NCI-H345 (cell line): ENCODE measurements at places on chromosomes 1 and 21.

DNA sequence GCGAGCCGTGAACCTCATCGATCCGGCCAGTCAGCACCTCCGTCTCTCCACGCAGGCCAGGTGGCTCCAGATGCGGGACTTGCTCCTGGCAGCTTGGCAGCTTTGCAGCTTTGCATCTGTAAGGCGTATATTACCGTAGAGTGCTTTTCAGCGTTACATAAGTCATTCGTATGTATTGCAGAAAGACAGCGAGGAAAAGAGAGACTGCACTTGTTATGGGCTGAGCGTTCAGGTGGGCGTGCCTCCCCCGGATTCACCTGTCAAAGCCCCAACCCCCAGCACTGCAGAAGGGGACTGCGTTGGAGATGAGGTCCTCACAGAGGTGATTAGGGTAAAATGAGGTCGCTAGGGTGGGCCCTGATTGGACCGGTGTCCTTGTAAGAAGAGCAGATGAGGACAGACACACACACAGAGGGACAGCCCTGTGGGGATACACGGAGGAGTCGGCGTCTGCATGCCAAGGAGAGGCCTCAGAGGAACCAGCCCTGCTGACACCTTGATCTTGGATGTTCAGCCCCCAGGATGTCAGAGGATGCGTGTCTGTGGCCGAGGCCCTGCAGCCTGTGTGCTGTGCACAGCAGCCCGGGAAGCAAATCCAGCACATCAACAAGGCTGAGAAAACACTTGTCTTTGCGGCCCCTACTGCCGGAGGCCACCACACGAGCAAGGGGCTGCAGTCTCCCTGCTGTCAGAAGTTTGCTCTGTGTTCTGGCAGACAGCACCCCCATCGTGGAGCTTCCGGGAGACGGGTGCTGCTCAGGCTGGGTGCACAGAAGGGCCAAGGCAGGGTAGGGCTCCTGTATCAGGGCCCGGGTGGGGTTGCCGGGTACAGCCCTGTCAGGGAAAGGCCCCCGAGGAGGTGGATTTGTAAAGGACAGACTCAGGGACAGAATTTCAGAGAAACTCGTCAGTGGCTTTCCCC, 10.9 kb upstream of the AGPAT3 start:
- DNase-seq, result peak; percentile 27

DNA sequence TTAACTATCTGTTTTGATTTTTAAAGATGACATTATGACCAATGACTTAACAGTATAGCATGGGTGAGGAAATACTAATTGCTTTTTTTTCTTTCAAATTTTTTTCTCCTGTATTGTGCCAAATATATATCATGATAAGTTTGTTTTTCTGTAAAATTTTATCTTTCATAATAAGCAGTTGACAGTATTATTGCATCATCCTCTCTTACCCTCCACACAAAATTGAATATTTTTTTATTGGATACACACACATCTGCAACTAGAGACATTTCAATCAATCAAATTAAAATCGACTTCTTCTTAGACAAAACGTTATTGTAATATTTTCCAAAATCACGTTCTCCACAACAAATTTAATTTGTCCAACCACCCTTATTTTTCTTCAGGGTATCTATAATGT, 330.4 kb upstream of the BRINP3 start:
- DNase-seq, result no peak

GRCh38 chr1:58119971-58120370, 426.6 kb downstream of the OMA1 start:
- no peak for DNase-seq

GRCh38 chr1:53899206-53899628, 5.2 kb downstream of the DIO1 start:
- DNase-seq, result no peak

DNA sequence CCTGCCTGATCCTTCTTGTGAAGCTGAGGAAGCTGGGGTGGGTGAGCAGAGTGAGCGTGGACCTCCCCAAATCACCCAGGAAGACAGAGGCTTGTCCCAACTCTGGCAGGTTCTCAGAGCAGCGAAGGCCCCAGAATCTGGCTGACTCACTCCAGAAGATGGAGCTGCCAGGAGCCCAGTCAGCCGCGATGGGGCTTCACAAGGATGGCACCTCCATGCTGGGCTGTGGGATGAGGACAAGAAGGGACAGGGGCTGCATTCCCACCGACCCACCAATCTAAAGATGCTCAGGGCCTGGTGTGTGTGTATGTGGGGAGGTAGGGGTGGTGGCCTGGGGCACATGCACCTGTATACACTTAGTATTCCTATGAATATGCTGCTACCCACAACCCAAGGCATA, 52.9 kb downstream of the ATP1A1 start:
- no peak for DNase-seq

DNA sequence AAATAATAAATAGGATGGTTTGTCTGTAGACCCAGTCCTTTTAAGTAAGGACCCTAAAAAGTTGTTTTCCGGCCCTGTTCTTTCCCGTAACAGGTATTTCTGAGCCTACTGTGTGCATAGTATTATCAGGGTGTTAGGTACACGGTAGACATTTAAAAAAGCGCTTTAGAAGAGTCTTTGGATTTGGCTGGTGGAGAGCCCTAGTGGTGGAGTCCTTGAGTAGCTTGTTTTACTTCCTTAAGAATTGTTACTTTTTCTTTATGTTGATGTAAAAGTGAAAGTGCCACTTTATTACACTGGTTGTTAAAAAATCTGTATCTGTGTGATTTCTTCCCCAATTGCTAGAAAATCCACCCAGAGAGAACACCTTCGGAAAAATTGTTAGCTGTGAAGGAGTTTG, 36.8 kb downstream of the SMYD2 start:
- no peak for DNase-seq

GRCh38 chr1:17892225-17892624, 137.1 kb downstream of the ACTL8 start:
- DNase-seq, result peak; percentile 78

DNA sequence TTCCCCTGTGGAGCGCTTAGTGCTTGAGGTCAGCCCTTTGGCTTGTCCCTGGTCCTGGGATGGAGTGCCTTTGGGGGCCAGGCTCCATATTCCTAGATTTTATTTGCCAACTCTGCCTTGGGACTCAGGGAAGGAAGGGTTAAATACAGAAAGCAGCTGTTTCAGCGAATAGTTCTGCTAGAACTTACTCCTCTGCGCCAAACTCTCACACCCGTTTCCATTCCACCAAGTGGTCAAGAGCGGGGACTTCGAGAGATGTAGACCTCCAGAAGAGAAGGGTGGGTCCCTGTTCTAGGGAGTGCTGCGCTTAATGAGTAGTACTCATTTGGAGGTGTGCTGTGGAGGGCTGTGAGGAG, 704 bp upstream of the TOMM40L start:
- DNase-seq, result no peak

DNA sequence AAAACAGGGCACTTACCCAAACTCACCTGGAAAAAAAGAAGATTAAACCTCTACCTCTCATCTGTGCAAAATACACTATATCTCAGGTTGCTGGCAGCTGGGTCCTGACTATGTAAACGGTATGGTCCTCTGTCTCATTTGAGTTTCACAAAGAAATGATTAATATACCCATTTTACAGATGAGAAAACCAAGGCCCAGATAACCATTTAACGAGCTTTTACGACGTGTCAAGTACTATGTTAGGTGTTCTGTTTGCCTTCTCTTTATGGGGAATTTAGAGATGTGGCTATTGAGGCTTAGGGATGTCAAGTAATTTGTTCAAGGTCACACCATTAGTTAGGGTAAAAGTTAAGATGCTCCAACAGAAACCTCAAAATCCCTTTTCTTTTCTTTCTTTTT, 140.4 kb upstream of the USP24 start:
- no peak for DNase-seq

GRCh38 chr1:223747838-223748335, 35.5 kb downstream of the CAPN2 start:
- no peak for DNase-seq

GRCh38 chr1:159908031-159908940, 8.3 kb upstream of the CFAP45 start:
- DNase-seq, result no peak

- no peak for DNase-seq
These were observed 19.7 kb upstream of the ABCG1 start for GRCh38 chr21:42198929-42199867.

- DNase-seq, result no peak
These were observed 85.4 kb upstream of the CD53 start for GRCh38 chr1:110787328-110788071.

GRCh38 chr21:29193901-29194300, 63.5 kb downstream of the MAP3K7CL start:
- DNase-seq, result no peak

GRCh38 chr1:147201276-147201675, 23.9 kb downstream of the FMO5 start:
- DNase-seq, result no peak

DNA sequence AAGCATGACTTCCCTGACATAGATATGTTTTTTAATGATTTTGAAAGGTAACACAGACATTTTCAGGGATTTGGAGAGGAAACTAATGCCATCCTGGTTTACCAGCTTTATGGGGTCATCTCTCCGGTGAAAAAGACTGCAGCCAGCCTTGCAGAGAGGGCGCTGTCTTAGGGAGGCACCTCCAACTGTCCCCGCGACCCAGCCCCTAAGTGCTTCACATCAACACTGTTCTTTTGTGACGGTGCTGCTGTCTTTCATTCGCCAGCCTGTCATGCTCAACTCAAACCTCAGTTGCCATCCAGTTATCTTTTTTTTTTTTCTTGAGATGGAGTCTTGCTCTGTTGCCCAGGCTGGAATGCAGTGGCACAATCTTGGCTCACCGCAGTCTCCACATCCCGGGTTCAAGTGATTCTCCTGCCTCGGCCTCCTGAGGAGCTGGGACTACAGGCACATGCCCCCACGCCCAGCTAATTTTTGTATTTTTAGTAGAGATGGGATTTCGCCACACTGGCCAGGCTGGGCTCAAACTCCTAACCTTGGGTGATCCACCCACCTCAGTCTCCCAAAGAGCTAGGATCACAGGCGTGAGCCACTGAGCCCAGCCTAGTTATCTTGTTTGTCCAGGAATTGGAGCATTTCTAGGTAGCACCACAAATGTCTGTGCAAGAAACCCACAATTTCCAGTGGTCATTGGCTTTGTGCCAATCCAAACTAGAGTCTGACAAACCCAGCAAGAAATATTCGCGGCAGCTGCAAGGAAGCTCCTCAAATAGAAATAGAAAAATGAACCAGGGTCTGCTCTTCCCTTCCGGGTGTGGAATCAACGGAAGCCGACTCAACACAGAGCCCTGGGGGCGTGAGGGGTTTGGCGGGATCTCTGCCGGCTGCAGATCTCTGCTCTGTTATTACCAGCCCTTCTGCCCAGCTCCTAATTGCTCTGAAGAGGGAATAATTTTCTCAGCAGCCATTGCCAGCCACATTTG, 24.2 kb downstream of the PDE9A start:
- DNase-seq, result peak; percentile 30

GRCh38 chr1:248373761-248374160, 1.8 kb upstream of the OR2T6 start:
- no peak for DNase-seq

- no peak for DNase-seq
These were observed 58.1 kb downstream of the EDN2 start for GRCh38 chr1:41426201-41426890.

GRCh38 chr1:6260961-6261614, at the start of gene GPR153:
GPR153 (minus strand) TSS chr1:6261098; CDS start chr1:6254905, 6,193 bp downstream.
- peak; percentile 44 for DNase-seq

DNA sequence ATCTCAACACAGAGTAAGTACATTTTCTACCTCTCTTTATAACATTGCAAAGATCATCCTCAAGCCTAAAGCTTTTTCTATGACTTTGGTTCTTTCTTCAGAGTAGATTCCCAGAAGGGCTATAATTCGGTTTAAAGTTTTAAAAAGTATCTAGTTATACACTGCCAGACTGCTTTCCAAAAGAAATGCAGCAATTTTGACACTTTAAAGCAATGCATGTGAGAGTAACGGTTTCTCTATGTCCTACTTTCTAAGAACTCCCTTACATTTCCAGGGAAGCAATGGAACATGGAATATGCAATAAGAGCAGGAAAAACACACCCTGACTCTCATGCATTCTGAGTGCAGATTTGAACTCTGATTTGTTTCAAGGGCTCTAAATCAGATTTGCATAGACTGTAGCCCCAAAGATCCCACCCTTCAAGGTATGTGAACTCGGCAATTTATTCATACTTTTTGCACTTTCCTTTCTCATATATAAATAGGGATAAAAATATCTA, 331.6 kb downstream of the HHIPL2 start:
- DNase-seq, result no peak

DNA sequence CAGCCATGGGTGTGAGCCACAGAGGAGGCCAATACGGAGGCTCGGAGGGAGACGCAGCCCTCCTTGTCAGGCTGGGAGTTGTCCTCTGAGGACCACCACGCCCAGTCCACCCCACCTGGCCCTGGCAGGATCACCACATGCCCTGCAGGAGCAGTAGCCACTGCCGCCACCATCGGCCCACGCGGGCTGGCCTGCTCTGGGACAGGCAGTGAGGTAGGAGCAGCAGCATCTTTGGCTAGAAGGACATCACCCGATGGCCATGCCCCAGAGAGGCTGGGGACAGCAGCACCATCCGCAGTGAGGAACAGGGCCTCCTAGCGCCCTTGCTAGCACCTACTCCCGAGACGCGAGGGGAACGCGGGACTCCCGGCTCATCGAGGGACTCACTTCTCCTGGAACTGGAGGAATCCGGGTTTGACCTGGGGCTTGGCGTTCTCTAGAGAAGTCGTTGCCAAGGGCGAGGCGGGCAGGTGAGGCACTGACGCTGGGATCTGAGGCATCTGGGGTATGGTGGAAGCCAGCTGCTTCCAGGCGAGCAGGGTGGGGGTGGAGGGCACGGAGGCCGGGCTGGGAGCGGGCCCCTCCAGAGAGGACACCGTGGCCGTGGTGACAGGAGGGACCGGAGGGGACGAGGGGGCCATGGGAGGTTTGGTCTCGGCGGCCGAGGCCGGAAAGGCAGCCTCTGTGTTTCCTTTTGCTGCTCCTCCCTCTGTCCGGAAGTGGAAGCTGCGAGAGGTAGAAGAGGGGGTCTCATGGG, 148.9 kb downstream of the CASZ1 start:
- no peak for DNase-seq

DNA sequence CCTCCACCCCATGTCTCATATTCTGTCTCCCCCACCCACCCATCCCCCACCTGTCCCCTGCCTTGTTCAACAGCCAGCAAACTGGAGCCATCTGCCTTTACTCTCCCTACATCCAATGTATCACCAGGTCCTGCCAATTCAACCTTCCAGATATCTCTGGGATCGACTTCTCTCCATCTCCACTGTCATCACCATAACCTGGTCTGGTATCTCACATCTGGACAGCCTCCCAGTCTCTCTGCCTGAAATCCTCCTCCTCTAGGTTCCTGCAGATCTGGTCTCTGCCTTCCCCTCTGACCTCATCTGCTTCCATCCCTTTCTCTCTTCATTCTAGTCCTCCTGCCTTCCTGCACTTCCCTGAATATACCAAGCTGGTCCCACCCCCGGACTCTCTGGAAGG, 22.2 kb upstream of the CDCA8 start:
- no peak for DNase-seq

- no peak for DNase-seq
These were observed 338.3 kb downstream of the LTN1 start for GRCh38 chr21:28654406-28654805.

- no peak for DNase-seq
These were observed 244.8 kb upstream of the RGS18 start for GRCh38 chr1:191913260-191913977.

GRCh38 chr1:147785794-147786506, 25.5 kb upstream of the GJA5 start:
- no peak for DNase-seq
